MCF 10A (cell line): ENCODE measurements at places on chromosomes 11 and 22. TPM values are rescaled to one million over a fixed set of nuclear protein-coding genes. Genes with fewer than 3 reads are reported as not detected.

Gene HPX
- total RNA-seq: 0.71 and 0.75 TPM in 2 replicates

Gene WT1
- 0.22 and 0.61 TPM in 2 replicates for total RNA-seq

Gene TESMIN
- 6.8 and 9.7 TPM in 2 replicates for total RNA-seq

Gene PATE4
- not detected in 2 replicates for total RNA-seq

Gene GRM5
- not detected in 2 replicates for total RNA-seq

Gene SELENOH
- total RNA-seq: 60.3 and 84.5 TPM in 2 replicates

- H3K36me3 ChIP-seq: peaks cover 21% of the 10 kb centered on the region
- no peak overlapping the region for H3K27ac ChIP-seq
- no peaks in the 10 kb centered on the region for H3K27me3 ChIP-seq
- DNase-seq: peak; percentile 49
Observed at GRCh38 chr11:46948378-46949131, 12.0 kb downstream of the CSTPP1 start.

DNA sequence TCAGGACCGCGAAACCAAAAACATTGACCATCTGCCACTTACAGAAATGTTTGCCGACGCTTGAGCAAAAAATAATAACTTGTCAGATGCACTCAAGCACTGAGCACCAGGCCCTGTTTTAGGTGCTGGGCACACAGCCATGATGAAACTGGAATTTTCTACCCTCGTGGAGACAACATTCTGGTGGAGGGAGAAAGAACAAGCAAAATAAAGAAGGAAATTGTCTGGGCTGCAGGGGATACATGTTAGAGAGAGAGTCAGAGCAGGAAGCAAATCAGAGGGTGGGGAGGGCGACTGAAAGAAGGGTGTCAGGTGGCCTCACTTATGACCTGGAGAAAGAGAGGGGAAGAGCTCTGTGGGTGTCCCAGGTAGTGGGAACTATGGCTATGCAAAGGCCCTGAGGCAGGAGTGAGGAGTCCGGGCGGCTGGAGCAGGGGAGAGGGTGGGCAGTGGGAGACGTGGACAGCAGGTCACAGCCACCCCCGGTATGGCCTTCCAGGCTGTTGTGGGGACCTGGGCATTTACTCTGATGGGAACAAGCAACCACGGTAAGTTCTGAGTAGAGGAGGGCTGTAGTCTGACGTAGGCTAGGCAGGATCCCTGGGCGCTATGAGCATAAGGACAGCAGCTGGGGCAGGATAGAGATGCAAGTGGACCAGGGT lies 78.8 kb downstream of the MYEOV start:
- H3K4me1 ChIP-seq: peaks cover 12% of the 10 kb centered on the region
- peaks cover 6% of the 10 kb centered on the region for H3K36me3 ChIP-seq
- H3K4me3 ChIP-seq: no peak overlapping the region
- no peak overlapping the region for H3K27ac ChIP-seq
- DNase-seq: no peak
- no peaks in the 10 kb centered on the region for H3K27me3 ChIP-seq

GRCh38 chr11:104925850-104926249 lies 27.6 kb upstream of the CASP12 start:
- no peak for DNase-seq
- no peaks in the 10 kb centered on the region for H3K27me3 ChIP-seq
- H3K36me3 ChIP-seq: no peaks in the 10 kb centered on the region
- no peaks in the 10 kb centered on the region for H3K4me1 ChIP-seq
- no peak overlapping the region for H3K4me3 ChIP-seq

DNA sequence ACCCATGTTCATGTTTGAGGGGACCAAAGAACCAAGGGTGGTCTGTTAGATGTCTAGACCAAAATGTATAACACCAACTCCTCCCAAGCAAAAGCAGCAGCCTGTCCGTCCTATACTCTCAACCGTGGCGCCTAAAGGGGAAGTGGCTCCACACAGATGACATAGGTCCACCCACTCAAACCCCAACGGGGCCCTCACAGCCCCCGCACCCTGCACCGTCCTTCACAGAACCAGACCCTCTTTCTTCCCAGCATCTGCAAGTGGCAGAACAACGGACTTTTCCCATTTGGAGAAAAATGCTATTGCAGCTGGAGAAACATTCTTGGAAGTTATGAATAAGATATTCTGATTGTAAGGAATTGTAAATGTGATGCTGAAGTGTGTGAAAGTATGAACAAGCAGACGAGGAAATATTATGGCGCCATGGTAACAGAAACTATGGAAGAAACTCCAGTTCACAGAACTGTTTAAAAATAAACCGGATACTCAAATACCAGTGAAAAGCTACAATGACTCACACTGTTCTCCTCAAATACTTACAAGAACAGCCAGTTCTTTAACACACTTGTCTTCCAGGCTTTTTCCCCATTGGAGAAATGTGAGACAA lies 76.5 kb upstream of the ARFGAP3 start:
- peak overlapping the region; percentile 61 for H3K4me3 ChIP-seq
- H3K4me1 ChIP-seq: peaks cover 80% of the 10 kb centered on the region
- H3K27ac ChIP-seq: peak overlapping the region; percentile 99
- no peaks in the 10 kb centered on the region for H3K27me3 ChIP-seq
- DNase-seq: peak; percentile 78
- H3K36me3 ChIP-seq: peaks cover 6% of the 10 kb centered on the region

- H3K4me3 ChIP-seq: no peak overlapping the region
- H3K27ac ChIP-seq: no peak overlapping the region
Observed at GRCh38 chr11:75429902-75430713, 2.9 kb downstream of the KLHL35 start.
